ENCODE measurements at places on chromosomes 13 and 19. TPM values are rescaled to one million over a fixed set of nuclear protein-coding genes. Genes with fewer than 3 reads are reported as not detected.

Gene GPR42
- polyA plus RNA-seq: 0.09 TPM

Gene LILRB1
- polyA plus RNA-seq: 23.5 TPM

Gene PSG1
- not detected for polyA plus RNA-seq

Gene NLRP12
- 0.24 TPM for polyA plus RNA-seq

Gene ZNF714
- 1.5 TPM for polyA plus RNA-seq

Gene LHFPL6
- 8.3 TPM for polyA plus RNA-seq

Gene CGB2
- polyA plus RNA-seq: not detected

Gene IGSF23
- polyA plus RNA-seq: not detected

Gene TMEM86B
- polyA plus RNA-seq: 31.5 TPM

Gene OVOL3
- 0.19 TPM for polyA plus RNA-seq

Gene PSPN
- polyA plus RNA-seq: 0.53 TPM

Gene ZNF738
- polyA plus RNA-seq: 4.5 TPM

Gene ZNF324
- polyA plus RNA-seq: 1.5 TPM

Gene ITPKC
- polyA plus RNA-seq: 8.6 TPM

Gene F10
- polyA plus RNA-seq: 2.0 TPM

Gene DIRAS1
- 3.6 TPM for polyA plus RNA-seq

Gene LSR
- polyA plus RNA-seq: 17.4 TPM

Gene FGF21
- not detected for polyA plus RNA-seq

Gene MEIOSIN
- not detected for polyA plus RNA-seq

GRCh38 chr13:80040196-80040980 lies 300.5 kb downstream of the SPRY2 start:
- DNase-seq: no peak

- peak; percentile 47 for DNase-seq
These were observed 13.0 kb downstream of the TFDP1 start for GRCh38 chr13:113597391-113598080.

DNA sequence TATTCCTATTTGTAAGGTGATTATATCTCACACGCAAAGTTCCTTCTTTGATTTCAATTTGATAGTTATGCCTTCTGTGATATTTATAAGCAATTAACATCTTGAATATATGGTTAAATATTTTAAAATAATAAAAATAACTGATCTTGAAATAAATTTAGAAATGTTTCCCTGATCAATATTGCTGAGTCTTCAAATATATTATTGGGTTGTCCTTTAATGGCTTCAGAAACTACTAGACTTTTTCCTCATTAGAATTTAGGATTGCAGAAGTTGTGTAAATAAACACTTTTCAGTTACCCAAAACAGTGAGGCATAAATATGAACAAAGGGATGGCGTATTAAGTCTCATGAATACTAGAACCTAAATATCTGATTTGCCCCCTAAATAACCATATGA lies 252.3 kb upstream of the PRR20A start:
- no peak for DNase-seq

DNA sequence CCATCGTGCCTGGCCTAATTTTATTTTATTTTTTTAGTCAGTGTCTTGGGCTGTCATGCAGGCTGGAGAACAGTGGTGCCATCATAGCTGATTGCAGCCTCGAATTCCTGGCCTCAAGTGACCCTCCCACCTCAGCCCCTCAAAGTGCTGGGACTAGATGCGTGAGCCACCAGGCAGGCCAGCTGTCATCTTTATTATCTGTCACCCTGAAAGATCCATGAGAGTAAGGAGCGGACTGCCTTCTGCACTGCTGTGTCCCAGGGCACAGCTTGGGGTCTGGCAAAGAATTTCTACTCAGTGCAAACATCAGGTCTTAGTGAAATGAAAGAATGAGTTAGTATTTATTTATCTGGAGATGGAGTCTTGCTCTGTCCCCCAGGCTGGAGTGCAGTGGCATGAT lies 9.5 kb upstream of the TLE5 start:
- DNase-seq: no peak

GRCh38 chr19:6570764-6571163 lies 20.2 kb downstream of the CD70 start:
- DNase-seq: no peak

- DNase-seq: no peak
These were observed 133.9 kb downstream of the AKAP11 start for GRCh38 chr13:42405665-42406390.

- DNase-seq: no peak
These were observed 5.4 kb downstream of the LMTK3 start for GRCh38 chr19:48506138-48506733.

GRCh38 chr19:38203197-38203596 lies 20.8 kb downstream of the DPF1 start:
- DNase-seq: no peak

DNA sequence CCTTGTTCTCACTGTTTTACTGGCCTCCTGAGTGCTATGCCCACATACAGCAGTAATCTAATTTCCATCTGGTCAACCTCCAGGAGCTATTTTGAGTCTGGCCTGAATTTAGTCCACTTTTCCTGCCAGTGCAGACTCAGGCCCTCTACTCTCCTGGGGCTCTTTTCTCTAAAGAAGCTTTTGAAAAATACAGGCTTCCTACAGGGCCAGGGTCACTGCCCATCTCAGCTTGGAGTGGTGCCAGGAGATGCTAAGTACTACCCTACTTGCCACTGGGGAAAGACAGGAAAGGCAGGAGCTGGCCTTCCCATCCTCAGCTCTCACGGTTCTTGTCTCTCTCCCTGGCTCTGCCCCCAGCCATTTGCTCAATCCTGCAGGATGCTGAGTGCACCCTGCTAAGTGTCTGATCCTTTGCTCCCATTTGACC lies 101.7 kb upstream of the SERP2 start:
- no peak for DNase-seq

GRCh38 chr13:96785986-96786385 lies 208.3 kb downstream of the OXGR1 start:
- DNase-seq: no peak

DNA sequence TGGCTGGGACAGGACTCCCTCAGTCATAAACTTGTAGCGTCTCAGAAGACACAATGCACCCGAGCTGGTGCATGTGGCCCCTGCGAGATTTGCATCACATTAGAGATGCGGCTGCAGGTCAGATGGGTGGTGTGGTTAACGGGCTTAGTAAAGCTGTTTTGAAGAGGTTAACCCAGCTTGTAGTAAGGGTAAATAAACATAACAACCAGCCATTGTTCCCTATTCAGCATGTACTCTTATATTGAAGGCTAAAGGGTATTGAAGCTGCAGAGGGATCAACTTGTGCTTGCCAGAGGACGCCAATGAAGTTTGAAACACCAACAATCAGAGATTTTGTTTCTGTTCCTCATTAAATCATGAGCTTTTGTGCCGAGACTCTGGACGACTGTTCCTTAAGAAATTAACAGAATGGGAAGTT lies 79.4 kb downstream of the ZIC5 start:
- no peak for DNase-seq

DNA sequence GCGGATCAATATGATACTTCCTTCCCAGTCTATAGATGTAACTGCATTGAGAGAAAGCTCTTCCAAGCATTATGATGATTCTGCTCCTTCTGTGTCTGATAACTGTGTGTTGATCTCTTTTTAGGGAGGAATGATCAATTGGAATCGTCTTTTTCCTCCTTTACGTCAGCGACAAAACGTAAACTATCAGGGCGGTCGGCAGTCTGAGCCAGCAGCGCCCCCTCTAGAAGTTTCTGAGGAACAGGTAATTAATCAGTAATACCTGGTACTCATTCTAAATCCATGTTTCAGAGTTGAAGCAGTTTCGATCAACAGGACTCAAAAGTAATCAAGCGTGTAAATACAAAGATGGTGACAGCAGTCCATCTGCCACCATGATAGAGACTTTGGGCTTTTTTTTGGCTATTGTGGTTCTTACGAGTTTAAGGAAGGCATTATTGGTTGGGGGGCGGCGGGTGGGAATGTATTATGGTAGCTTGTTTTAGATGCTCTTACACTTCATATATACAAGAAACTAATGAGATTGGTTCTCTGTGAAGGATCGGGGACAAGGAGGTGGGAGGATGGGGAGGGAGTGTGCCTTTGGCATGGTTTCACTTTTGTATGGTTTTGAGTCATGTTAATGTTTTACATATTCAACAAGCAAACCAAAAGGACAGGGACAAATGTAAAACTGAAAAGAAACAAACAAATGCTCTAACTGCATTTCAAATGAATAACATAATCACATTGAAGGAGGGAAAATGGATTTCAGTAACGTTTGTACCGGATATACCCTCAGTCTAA lies 60.7 kb upstream of the GPR183 start:
- no peak for DNase-seq

- peak; percentile 75 for DNase-seq
These were observed 23.4 kb downstream of the CEBPG start for GRCh38 chr19:33396701-33397535.

DNA sequence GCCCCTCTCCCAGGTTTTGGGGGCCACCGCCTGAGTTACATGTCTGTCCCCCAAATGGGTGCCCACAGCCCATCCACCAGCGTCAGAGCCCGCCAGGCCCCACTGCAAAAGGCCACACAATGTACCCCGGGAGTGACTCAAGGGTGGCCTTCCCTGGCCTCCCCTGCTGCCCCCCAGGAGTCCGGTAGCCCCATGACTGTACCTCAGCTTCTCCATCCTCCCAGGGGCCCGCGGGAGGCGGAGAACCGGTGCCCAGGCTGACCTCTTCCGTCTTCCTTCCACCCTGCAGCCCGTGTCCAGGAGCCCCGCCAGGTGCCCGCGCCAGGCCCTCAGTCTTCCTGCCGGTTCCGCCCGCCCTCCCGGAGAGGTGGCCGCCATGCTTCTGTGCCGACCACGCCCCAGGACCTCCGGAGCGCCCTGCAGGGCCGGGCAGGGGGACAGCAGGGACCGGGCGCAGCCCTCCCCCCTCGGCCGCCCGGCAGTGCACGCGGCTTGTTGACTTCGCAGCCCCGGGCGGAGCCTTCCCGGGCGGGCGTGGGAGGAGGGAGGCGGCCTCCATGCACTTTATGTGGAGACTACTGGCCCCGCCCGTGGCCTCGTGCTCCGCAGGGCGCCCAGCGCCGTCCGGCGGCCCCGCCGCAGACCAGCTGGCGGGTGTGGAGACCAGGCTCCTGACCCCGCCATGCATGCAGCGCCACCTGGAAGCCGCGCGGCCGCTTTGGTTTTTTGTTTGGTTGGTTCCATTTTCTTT lies 10.3 kb downstream of the CBARP start:
- DNase-seq: no peak

DNA sequence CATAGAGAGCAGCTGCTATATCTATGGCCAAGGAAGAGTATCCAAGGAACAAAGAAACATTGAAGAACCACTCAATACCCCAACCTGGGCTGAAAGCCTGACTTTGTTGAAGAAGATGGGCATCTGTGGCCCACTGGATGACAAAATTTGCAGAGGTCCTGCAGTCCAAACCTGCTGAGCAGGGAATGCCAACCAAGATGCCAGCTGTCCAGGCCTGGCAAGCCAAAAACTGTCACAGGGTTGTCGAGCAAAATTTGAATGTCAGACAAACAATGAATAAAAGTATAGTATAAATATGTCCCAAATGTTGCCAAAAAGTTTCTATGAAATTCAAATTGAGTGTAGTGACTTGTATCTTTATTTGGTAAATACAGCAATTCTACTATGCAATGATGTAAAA lies 1040.2 kb downstream of the PCDH9 start:
- DNase-seq: no peak

DNA sequence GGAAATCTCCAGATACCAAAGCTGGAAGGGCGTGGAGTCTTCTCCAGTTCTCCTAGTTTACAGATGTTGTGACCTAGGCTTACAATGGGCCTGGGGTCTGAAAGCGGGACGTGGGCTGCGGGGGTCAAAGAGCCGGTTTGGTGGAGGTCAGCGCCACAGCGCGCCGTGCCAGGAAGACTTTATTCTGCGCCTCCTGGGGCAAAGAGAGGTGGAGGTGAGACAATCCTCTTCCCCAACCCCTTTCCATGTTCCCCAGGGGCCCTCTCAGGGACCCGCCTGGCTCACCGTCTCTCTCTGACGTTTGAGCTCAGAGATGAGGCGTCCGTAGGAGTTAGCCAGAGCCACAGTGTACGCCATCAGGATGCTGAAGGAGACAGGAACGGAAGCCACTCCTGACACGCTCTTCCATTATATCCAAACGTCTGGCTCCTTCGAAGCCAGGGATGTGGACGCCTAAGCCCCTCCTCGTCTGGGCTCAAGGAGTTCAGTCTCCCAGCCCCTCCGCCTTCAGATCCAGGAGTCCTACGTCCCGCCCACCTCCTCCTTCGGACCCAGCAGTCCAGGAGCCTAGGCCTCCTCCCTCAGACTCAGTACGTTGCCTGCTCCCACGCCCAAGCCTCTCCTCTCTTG lies 776 bp upstream of the LENG1 start:
- DNase-seq: peak; percentile 81

DNA sequence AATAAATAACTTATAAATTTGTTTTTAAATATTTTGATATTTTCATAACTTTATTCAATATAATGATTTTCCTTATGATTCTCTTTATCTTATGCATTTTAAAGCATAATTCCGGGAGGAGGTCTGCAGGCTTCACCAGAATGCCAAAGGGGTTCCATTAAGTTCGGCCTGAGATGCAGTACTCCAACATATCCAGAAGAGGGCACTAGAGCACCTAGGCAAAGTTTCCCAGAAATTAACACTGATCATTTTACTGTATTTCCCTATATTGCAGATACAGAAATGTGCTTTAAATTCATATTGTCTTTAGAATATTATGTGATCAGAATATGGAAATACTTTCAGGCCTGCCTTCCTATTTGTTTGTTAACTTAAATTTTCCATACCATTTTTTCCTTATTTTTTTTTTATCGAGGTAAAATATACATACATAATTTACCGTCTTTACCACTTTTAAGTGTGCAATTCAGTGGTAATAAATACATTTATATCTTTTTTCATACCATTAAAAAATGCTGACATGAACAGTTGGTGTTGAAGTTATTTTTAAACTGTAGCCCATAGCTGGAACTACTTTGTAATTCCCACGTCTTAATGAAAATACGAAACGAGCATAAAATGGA lies 58.9 kb upstream of the TM9SF2 start:
- no peak for DNase-seq

DNA sequence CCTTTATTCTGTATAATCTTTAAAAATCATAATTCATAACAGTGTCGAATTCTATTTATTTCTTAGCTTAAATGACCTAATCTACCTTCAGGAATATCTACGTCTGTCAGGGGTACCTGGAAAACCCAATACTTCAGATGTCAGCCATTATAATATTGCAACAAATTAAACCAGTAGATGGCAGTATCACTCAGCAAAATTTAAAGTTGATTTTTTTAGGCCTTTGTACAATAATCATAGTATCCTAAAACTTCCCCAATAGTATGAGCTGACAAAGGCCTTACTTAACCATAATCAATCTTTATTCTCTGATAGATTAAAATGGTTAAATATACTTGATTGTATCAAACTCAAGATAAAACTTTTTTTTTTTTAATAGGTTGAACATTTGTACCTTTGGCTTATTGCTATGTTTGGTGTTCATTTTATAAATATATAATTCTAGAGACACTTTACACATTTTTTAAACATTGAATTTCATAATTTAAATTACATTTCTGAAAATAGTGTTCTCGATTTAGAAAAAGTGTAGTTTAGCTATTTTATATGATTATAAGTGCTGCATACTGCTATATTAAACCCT lies 830.2 kb upstream of the SPRY2 start:
- DNase-seq: no peak

- DNase-seq: no peak
These were observed 13.3 kb upstream of the LILRB1 start for GRCh38 chr19:54616821-54617560.

Data from spleen (tissue), 13 donors.